ENCODE measurements at places on chromosomes 1 and 21.
A peak's percentile ranks its signal among the peaks of the same experiment; 100 is the strongest.

DNA sequence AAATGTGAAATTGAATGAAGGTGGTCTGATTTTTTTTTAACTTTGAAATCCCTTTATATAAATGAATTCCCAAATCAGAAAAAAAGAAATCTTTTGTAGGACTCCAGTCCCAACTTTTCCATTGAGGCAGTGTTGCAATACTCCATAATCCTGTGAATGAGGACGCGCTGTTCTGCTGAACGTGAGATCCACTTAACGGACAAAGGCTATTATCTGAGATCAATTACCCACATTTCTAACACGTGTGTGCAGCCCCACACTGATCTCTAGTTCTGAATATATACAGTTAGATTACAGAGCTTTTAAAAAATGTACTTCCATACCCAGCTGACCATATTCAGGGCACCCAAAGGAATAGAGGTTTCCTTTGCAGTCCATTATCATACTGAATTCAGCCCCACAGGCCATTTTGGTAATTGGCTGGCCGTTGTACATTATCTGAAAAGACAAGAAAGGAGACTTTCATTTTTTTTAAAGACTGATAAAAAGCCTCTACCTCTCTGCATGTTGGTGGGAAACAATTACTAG, 19.0 kb downstream of the RCC2 start:
- DNase-seq, result no peak

DNA sequence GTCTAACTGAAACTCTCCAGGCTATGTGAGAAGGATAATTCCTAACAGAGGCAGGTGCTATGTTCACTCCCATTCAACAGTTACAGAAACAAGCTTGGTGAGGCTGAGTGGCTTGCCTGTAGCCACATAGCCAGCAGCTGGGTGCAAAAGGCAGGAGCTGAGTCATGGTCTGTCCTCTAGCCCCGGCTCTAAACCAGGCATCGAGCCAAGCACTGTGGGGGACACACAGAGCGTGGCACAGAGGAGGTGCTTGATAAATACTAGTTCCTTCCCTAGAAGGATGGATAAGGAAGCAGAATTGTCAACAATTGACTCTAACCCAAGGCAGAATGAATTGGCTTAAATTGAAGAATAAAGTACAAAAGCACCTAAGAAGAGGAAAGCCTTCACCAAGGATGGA, 10.4 kb upstream of the KCNA2 start:
- peak; percentile 33 for DNase-seq

GRCh38 chr1:226558036-226558650, 9.6 kb downstream of the STUM start:
- DNase-seq, result peak; percentile 31

- DNase-seq, result no peak
Measured at GRCh38 chr1:240114222-240114621, 22.5 kb downstream of the FMN2 start.

DNA sequence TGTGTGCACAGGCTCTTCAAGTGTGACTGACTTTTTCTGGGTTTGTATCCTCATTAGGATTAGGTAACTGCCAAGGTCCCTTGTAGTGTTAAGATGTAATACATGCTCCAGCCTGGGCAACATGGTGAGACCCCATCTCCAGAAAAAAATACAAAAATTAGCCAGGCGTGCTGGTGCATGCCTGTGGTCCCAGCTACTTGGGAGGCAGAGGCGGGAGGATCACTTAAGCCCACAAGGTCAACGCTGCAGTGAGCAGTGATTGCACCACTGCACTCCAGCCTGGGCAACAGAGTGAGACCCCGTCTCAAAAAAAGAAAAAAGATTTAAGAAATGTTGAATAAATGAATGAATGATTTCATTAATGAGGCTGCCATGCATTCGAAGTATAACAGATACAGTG, 15.1 kb downstream of the ZBTB17 start:
- no peak for DNase-seq

DNA sequence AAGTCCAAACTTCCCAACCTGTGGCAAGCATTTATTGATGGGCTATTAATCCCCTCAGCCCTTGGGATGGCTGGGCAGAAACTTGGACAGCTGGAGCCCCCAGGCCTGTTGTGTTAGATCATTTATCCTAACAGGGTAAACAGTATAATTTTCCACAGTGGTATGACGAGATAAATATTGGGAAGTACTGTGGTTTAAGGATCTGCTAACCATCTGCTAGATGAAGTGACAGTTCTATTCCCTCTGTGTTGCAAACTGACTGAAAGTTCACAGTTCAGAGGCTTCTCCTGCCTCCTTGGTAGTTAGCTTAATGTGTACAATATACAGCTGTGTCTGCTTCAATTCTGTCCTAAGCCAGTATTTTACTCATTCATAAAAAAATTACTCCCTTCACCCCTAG, 127.5 kb upstream of the CHODL start:
- no peak for DNase-seq

DNA sequence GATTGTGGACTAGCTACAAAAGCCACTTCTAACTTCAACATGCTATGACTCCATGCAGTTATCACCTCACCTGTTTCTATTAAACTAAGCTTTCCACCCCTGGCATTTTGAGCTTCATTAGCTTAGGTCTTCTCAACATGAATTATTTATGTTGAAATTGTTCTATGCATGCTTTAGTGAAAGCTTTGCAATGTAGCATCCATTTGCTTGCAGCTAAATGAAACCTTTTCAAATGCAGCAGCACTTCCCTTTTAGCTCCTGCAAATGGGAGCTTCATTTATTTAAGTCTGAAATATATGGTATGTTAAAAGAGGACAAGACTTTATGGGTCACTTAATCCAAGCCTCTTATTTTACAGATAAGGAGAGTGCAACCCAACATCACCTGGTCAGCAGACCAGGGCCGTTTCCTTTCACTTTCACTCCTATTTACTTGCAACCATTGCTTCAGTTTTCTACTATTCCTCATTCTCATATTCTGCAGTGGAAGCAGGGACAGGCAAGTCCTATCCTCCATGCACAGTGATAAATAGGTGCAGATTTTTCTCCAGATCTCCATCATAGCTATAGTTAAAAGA, 56.4 kb upstream of the SAMSN1 start:
- peak; percentile 34 for DNase-seq

- no peak for DNase-seq
Measured at GRCh38 chr21:43866659-43867331, 1.8 kb downstream of the AGPAT3 start.

DNA sequence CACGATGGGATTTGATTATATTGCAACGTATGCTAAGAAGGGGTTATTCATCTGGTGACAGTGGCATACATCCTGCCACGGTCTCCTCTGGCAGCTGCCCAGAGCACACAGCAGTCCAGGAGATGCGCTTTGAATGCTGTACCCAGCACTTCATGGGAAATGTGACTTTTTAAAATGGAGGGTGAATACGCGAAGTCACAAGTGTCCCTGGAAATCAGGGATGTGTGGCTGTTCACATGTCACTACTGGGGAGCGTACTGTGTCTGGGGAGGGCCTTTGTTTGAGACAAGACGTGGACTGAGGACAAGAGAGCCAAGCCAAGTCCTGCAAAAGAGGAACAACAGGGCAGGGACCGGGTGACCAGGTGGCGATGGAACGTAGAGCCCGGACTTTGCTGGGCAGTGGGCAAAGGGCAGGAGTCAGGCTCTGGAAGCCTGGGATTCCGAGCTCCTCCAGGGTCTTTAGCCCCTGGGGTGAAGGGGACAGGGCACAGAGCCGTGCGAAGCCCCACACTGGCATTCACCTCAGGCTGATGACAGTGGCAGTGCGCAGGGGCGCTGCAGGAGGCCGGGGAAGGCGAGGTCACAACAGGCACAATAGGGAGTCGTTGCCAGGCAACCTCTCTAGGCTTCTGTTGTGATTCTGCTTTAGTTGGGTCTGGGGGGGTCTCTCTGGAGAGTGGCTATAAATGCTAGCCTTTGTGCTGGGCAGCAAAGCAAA, 11.4 kb upstream of the ZBTB21 start:
- no peak for DNase-seq

GRCh38 chr1:150516050-150516591, 569 bp downstream of the FALEC start:
- DNase-seq, result no peak

- DNase-seq, result no peak
Measured at GRCh38 chr1:1683104-1683905, 9.3 kb downstream of the SLC35E2B start.

DNA sequence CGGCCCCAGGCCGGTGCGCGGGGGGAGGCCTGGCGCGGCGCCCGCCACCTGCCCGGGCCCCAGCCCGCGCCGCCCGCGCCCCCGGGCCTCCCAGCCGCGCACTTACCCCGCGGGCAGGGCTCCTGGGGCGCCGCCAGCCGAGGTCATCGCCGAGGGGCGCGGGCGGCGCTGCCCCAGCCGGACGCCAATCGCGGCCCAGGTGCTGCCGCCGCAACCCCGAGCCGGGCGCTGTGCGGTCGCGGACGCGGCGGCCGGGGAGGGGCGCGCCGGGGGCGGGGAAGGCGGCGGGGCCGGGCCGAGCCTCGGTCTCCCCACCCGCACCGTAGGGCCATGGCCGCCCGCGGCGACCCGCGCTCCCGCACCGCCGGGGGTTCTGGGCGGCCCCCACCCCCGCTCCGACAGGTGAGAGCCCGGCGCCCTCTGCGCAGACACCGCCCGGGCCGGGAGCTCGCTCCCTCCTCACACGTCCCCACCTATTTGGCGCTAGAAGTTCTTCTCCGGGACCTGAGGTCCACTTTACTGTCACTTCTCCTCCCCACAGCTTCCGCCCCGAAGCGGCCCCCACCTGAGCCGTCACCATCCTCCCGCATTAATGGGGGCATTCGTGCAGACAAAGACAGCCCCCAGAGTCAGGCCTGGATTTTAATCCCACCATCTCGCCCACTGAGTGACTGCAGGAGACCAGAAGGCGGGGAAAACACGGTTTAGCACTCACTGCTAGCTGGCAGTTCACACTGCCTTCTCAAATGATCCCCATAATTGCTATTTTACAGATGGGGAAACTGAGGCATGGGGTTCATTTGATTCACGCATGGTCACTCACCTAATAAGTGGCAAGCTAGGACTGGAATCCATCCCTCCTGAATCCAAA, at the start of gene TTC39A:
TSS of gene TTC39A (minus strand) at position 232 of the 871 bp plus-strand sequence. CDS start at position 147, 85 bp downstream.
- no peak for DNase-seq

DNA sequence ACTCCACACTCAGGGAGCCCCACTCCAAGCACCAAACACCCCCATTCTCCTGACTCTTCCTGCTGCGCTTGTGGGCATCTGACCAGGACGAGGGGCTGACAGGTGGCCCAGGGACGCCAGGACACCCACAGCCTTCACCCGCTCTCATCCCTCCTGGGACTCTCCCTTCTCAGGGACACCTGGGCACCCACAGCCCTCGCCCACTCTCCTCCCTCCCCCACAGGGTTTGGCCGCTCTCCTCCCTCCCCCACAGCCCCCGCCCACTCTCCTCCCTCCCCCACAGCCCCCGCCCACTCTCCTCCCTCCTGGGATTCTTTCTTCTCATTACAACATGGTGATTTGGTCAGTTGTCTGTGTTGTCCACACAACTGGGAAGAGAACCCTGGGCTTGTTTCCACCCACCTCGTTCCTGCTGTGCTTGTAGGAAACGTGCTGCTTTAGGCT, 43.4 kb downstream of the PRDM15 start:
- no peak for DNase-seq

DNA sequence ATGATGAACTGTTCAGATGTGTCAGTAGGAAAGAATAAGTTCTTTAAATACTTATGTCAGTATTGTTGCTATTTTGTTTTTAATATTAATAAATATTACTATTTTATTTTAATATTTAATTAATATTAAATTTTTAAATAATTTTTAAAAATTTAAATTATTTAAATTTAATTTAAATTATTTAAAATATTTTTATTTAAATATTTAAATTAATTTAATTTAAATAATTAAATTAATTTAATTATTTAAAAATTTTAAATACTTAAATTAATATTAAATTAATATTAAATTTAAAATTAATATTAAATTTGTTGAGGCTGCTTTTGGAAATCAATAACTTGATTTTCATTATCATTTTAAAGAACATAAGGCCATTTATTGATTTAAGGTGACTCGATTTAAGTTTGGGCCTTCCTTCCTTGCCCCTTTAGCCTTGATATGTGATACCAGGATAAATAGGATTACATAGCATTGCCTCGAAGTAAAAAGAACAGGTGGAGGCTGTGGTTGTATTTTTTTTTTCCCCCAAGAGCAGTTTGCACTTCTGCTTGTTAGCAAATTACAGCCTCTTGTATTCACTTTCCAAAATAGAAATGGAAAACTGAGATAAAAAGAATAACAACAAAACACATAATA, 915.2 kb downstream of the TTLL7 start:
- no peak for DNase-seq

DNA sequence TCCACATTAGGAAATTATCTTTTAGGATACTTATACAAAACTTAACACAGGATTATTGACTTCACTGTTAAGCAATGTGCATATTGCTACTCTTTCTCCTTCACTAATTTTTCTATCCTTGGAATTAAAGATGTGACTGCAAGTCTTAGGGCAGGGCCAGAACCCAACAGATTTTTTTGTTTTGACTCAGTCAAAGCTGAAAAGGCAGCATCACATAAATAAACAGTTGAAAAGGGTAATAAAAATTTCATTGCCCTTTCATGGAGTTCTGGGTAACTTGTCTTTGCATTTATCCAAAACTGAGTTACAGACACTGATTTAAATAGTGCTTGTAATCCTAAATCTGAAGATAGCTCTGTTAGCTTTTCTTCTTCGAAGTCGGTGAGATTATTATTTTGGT, 1.9 kb upstream of the TMEM35B start:
- no peak for DNase-seq

- peak; percentile 3 for DNase-seq
Measured at GRCh38 chr1:89873770-89874169, 52.9 kb downstream of the LRRC8D start.

DNA sequence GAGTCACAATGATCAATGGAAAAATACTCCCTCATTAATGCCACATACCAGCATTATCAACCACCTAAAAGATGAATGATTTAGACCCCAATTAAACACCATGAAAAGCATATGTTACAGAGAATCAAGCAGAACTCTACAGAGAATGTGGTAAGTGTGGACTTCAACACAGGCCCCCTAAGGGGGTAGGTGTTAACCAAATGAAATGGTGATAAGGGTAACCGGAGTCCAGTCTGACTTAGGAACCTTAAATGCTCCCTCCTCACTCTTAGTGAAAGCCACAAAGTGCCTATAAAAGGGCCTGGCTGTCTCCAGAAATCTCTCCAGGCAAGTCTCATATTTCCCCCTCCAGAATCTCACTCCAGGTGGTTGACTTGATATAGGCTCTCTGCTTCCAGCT, 149.2 kb upstream of the FOXD3 start:
- DNase-seq, result no peak

DNA sequence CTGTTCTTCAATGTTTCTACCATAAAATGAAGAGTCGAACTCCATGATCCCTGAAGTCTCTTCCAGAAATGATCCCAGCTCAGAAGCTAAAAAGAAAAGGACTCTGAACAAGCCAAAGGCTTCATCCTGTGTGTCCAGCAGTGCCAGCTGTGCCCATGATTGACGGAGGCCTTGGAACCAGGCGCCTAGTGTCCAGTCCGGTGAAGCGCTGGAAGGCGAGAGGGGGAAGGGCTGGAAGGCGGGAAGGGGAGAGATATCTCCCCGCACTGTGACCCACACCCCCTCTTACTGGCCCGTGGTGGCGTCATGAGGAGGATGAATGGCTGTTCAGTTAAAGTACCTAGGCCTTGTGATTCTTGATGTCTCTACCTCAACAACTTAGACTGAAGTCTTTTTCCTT, 10.4 kb upstream of the PLEKHA6 start:
- DNase-seq, result no peak

Data from CD14-positive monocyte (primary cell).